Endodermal cell (in vitro differentiated cells): ENCODE measurements at places on chromosomes 13 and 19.

DNA sequence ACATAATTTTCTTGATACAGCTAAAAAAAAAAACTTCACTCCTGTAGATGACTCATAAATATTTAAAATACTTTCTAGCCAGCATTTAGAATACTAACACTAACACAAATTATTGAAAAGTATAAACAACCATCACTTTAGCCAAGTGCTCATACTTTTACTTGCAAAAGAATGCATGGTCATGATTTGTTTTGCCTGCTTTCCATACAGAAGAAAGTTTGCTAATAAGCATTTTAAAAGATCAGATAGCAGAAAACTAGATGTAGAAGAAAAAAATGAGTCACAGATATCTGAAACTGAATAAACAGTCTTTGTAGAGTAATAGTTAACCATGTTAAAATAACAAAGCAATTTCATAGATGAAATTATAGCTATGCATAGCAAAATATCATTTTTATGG, 2280.4 kb upstream of the PCDH20 start:
- DNase-seq = no peak

DNA sequence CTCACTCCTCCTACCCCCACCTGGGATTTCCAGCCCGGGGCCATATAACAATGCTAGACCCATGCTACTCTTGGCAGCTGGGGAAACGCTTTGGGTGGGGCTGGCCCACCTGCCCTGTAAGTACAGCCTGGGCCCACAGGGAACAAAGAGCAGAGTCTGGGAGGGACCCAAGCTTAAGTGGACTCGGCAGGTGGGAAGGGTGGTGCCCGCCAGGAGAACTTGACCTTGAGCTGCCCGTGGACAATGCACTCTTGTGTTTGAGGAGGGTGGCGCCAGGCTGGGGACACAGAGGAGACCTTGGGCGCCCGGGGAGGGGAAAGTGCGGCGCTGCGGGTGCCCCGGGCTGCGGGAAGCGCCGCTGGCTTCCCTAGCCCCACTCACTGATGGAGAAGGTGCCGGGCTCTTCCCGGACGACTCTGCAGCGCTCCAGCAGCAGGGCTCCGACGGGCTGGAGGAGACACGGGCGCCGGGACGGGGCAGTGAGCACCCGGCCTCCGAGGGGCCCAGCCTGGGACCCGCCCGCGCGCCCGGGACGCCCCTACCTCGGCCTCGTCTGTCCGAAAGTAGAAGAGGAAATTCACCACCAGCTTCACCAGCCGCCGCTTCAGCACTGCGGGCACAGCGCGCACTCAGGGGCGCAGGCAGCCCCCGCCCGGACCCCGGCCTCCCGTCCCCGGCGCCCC, 607 bp downstream of the PLEKHJ1 start:
- no peak for DNase-seq

DNA sequence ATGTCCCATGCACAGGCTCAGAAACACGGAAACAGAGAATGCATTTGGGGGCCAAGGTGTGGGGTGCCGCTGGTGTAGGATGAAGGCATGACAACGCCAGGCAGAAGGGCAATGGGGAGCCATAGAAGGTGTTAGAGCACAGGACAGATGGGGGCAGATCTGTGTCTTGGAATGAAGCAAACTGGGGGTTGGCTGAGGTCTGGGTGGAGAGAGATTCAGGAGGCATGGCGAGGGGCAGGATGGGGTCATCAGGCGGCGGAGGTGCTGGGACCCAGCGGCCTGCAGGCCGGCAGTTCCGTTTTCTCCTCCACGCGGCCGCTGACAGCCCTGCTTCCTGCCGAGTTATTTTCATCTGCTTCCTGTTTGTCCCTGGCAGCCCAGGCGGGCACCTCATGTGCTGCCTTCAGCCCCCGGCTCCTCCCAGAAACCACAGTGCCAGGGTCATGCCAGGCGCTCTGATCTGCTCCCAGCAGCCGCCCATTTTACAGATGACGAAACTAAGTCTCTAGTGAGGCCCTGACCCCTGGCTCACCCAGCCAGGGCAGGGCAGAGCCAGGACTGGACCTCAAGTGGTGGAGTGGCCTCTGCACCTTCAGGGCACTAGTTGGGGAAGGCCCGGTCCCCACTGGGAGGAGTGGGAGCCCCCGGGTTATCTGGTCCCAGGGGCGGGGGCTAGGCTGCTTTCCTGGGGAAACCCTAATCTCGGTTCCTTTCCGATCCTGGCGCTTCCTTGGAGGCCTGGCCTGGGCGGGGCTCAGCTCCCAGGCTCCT, 2.2 kb downstream of the ARHGAP45 start:
- DNase-seq = no peak

DNA sequence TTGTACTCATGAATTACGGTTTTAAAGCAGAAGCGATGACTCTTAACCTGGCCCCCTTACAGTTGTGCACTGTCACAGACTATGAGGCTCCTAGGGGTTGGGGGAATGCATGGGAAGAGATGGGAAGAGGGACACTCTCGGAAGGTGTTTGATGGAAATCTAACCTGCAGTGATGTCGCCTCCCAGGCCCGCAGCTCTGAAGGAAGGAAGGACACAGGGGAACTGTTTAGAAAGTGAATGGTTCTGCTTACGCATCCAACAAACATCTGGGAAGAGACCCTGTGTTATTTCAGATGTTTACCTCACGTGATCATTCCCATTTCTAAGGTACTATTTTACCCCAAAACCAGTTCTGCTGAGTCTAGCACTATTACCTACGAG, 48.0 kb upstream of the SLC7A9 start:
- no peak for DNase-seq

- DNase-seq = peak; percentile 50
Measured at GRCh38 chr13:22793598-22794134, 387.1 kb upstream of the SGCG start.

- DNase-seq = peak; percentile 82
Measured at GRCh38 chr19:29524912-29525831, 622 bp upstream of the VSTM2B start.

DNA sequence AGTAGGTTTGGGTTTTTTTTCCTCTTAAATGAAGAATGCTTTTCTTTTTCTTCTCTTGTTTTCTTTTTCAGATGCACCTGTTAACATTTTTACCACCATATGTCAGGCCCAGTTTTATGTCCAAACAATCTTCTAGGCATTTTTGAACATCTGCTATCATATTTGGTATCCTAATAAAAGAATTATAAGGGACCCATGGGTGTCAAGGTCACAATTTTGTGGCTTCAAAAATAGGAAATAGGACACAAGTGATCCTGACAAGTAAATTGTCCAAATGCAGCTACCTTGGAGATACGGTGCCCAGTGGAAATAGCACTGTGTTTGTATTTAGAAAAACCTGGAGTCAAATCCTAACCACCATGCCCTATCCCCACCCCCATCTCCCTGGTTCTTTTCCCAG, 270.3 kb downstream of the MZT1 start:
- no peak for DNase-seq

- no peak for DNase-seq
Measured at GRCh38 chr13:65188721-65189120, 2041.4 kb downstream of the PCDH9 start.

DNA sequence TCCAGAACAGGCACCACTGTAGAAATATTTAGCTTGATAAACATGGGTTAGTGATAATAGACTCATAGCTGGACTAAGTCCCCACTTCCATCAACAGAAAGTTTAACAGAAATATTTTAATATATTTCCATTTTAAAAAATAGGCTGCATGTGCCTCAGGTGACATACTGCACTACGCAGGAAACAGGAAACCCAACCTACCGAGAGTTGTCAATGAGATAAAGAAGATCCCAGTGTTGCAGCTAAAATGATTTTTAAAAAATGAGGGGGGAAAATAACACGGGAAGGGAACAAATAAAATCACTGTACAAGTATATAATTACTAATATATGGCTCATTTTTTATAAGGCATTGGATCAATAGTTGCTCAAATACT, 154.8 kb downstream of the TBC1D4 start:
- DNase-seq = no peak

DNA sequence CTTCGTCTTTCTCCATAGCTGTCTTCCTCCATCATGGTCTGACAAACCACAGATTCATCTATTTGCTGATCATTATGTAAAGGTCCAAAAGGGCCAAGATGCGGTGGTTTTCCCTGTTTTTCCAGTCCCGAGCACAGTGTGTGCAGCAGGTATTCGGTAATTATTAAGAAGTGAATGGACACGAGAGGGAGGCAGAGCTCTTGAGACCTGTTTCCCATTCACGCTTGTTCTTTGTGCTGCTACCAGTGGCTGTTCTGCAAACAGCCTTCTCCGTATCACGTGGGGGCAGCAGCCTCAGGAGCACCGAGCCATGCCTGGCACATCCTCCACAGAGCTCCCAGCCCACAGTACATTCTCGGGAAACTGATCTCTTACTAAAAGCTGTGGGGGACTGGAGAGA, 50.3 kb downstream of the CCDC70 start:
- no peak for DNase-seq

- peak; percentile 52 for DNase-seq
Measured at GRCh38 chr13:98919566-98919965, 58.3 kb downstream of the DOCK9 start.

DNA sequence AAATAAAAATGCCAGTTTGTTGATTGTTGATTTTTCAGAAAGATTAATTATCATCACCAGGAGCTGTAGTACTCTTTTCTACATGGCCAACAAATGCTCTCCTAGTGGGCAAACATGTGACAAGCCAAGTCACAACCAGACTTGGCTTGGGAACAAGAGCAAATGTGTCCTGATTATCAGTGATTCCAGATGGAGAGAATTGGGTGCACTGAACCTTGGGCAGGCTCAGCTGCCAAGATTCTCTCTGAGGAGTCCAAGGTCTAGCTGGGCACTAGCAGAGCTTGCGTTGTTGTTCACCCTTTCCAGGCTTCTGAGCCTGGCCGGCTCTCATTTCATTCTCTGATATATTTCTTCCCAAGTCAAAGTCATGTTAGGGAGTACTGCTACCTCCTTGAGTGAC, 27.3 kb upstream of the GPI start:
- no peak for DNase-seq

DNA sequence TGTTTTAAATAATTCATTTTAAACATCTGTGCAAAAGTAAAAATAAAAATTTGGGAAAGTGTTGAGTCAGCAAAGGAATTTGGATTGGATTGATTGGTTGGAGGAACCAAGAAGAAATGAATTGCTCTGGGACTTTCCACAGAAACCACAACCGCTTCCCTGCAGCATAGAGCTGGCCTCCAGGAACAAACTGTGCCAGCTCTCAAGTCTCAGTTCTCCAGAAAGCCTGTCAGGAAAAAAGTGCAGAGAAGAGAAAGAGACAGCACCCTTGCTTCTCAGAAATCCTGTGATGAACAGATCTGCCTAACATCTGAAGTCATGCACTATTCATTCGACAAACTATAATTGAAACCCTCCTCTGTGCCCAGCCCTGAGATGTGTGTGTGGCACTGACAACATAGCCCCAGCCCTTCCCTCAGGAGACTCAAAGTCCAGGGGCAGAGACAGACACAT, 14.8 kb downstream of the LYPD3 start:
- DNase-seq = no peak

DNA sequence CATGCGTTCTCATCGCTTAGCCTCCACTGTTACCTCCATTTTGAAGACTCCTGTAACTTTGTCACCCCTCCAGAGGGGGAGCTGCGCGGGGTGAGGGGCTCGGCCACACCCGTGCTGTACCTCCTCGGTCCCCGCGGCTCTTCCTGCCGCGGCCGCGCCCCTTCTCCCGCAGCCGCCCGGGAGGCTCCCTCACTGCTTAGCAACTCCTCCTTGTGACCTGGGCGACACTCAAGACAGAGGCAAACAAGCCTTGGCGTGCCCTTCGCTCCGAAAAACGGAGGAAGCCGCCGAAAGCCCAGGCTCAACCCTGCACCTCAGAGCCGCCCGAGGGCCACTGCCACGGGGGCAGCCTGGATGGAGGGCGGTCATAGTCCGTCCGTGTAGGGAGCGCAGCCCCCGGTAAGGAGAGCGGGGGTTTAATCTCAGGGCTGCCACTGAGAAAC, 494.3 kb downstream of the FOXO1 start:
- DNase-seq = peak; percentile 71

DNA sequence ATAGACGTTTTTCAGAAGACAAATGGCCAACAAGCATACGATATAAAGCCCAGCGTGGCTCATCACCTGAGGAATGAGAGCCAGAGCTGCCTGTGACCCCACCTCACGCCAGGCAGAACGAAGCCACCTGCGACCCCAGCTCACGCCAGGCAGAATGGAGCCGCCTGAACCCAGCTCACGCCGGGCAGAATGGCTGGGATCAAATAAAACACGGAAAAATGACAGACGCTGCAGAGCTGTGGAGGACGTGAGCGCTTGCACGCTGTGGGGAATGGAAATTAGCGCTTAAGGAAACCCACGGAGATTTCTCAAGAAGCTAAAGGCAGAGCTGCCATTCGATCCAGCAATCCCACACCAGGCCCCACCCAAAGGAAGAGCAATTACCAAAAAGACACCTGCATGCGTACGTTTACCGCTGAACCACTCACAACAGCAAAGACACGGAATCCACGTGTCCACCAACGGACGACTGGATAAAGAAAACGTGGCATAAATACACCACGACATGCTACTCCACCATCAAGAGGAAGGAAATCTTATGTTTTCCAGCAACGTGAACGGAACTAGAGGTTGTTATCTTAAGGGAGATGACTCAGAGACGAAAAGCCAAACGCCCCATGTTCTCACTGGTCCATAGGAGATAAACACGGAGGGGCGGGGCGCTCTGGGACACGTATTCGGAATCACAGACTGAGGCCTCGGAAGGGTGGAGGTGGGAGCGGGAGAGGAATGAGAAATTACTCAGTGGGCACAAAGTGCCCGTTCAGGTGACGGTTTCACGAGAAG, 30.7 kb upstream of the C13orf46 start:
- no peak for DNase-seq

DNA sequence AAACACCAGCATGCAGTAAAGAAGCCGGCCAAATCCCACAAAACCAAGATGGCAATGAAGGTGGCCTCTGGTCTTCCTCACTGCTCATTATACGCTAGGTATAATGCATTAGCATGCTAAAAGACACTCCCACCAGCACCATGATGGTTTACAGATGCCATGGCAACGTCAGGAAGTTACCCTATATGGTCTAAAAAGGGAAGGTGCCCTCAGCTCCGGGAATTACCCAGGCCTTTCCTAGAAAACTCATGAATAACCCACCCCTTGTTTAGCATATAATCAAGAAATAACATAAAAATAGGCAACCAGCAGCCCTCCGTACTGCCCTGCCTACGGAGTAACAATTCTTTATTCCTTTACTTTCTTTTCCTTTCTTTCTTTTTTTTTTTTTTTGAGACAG, 21.1 kb upstream of the PLEKHF1 start:
- no peak for DNase-seq

DNA sequence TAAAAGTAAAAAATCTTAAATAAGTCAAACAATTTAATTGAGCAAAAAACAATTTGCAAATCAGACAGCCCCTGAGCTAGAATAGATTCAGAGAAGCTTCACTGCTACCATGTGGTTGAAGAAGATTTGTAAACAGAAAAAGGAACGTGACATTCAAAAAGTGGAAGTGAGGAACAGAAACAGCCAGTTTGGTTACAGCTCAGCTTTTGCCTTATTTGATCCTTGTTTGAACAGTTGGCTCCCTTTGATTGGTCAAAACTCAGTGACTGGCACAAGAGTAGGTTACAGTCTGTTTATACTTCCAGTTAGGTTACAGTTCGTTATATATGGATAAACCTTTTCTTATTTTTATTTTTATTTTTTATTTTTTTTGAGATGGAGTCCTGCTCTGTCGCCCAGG, 5.8 kb downstream of the ZNF221 start:
- DNase-seq = no peak

- no peak for DNase-seq
Measured at GRCh38 chr13:31311921-31312320, 112.1 kb downstream of the B3GLCT start.
